ENCODE measurements at places on chromosomes 3 and 15.
A peak's percentile ranks its signal among the peaks of the same experiment; 100 is the strongest.

- DNase-seq = no peak
Observed at GRCh38 chr3:71244153-71244825, 339.2 kb downstream of the FOXP1 start.

DNA sequence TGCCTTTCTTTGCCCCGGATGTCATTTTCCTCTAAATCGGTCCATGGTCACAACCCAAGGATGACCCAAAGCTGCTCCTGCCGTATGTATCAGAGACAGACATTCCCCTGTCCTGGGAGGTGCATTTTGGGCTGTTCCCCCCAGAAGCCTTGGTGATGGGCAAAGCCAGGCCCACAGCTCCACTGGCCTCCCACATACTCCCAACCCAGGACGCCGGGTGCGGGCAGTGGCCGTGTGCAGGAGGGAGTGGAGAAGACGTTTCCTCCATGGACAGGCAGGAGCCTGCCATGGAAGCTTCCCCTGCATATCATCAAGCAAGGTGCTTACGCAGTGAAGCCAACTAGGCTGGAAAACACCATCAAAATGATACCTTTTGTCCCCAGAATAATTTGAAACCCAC lies 175.0 kb downstream of the ATP10A start:
- no peak for DNase-seq

DNA sequence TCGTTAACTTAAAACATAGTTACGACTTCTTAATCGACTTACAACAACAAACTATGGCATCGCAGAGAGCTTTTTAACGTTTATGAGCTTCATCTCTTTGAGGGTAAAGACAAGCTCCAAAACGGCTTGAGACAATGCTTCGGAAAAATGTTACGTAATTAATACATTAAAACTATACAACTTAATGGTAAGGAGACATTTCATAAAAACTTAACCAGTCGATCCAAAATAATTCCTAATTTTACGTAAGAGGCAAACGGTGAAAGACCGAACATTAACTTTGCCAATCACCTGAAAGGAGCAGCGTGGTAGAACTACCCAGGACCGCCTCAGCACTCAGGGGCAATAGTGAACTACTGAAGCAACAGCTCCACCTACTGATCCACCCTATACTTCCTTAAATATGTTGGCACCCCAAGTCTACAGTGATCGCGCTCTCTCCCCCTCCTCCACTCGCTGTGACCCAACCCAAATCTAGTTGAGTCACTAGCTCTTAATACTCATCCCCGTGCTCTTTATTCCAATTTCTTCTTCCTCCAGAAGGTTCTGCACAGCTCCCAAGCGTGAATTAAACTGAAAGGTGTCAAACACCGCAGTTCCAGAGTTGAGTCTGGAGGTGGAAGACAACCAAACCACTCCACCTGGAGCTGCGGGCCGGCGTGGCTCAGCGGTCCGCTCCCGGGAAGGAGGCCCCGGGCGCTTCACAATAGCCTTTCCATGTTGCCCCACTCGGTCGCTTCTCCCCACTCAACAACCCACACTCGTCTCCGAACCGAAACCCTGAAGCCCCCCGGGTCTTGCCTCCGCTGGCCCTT lies 901 bp downstream of the NAA50 start:
- peak; percentile 82 for DNase-seq

- DNase-seq = no peak
Observed at GRCh38 chr3:151935446-151935845, 62.0 kb downstream of the SUCNR1 start.

GRCh38 chr15:85906640-85907039 lies 111.9 kb upstream of the KLHL25 start:
- DNase-seq = no peak

GRCh38 chr3:102104033-102104432 lies 254.7 kb downstream of the NFKBIZ start:
- DNase-seq = no peak

DNA sequence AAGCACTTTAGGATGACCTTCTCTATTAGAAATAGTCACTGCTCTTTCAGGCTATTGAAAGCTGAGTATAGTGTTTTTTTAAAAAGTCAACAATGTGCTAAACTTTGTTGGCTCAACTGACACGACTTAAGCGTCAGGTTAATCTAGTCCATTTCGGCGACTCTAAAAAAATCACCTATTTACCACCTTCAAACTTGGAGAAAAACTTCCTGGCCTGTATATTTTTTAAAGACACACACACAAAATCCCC lies 517.8 kb downstream of the FOXP1 start:
- DNase-seq = no peak

DNA sequence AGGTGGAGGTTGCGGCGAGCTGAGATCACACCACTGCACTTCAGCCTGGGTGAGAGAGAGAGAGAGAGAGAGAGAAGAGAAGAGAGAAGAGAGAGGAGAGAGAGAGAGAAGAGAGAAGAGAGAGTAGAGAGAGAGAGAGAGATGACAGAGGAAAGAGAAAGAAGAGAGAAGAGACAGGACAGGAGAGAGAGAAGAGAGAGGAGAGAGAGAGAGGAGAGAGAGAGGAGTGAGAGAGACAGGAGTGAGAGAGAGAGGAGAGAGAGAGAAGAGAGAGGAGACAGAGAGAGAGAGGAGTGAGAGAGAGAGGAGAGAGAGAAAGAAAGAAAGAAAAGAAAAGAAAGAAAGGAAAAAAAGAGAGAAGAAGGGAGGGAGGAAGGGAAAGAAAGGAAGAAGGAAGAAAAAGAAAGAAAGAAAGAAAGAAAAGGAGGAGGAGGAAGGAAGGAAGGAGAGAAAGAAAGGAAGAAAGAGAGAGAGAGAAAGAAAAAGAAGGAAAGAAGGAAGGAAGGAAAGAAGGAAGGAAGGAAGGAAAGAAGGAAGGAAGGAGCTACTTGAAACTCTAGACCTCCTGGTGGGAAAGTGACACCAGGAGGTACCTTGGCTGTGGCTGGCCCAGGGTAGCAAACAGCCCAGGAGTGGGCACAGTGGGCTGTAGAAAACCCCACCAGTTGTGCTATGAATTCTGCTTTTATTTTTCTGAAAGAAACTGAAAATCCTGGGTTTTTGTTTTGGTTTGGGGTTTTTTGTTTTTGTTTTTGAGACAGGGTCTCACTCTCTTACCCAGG lies 88.0 kb downstream of the CCNL1 start:
- no peak for DNase-seq

DNA sequence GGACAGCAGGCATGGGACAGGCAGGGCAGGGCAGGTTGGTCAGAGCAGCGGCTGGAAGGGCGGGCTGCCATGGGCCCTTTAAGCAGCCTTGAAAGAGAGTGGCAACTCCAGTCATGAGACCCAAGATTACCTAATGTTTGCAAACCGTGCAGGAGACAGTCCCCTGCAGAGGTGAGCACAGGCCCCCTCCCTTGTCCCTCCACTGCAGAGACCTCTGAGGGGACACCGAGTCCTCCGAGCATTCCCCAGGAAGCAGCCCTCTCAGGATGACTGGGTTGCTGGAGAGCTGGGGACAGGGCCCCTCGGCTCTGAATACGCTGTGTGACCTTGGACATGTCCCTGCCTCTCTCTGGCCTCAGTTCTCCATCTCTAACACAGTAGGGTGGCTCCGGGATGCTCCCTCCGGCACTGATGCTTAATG lies 81.4 kb downstream of the IQSEC1 start:
- DNase-seq = no peak

GRCh38 chr3:84985795-84986194 lies 27.0 kb downstream of the CADM2 start:
- DNase-seq = no peak

- DNase-seq = no peak
Observed at GRCh38 chr3:16404349-16404895, 109.1 kb downstream of the RFTN1 start.

DNA sequence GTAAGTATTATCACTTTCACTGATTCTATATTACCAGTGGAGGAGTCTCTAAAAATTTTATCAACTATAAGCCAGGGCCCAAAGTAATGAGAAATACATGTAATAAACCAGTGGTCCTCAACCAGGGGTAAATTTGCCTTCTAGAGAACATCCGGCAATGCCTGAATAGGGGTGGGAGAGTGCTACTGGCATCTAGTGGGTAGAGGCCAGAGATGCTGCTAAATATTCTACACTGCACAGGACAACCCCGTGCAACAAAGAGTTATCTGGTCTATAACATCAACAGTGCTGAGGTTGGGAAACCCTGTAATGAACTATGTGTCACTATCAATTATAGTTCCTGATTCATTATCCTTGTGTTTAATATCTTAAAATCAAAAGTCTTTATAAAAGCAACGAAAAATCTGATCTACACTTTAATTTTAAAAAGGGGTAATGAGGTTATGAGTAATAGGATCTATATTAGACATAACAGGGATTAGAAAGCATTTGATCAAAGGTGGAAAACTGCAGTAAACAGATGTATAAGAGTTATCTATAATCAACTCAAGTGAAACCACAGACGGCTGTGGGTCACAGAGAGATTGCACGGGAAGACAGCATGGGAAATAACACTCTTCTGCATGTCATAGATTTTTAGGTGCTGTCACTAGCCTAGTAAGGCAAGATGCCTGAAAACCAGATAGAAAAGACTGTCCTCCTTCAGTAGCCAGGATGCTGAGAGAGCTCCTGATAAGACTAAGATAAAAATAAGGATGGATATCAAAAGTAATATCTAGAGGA lies 2.0 kb downstream of the LYSMD2 start:
- no peak for DNase-seq

GRCh38 chr15:90677807-90678790 lies 39.0 kb upstream of the BLM start:
- no peak for DNase-seq

- DNase-seq = no peak
Observed at GRCh38 chr3:99874237-99875002, 56.8 kb downstream of the CMSS1 start.

DNA sequence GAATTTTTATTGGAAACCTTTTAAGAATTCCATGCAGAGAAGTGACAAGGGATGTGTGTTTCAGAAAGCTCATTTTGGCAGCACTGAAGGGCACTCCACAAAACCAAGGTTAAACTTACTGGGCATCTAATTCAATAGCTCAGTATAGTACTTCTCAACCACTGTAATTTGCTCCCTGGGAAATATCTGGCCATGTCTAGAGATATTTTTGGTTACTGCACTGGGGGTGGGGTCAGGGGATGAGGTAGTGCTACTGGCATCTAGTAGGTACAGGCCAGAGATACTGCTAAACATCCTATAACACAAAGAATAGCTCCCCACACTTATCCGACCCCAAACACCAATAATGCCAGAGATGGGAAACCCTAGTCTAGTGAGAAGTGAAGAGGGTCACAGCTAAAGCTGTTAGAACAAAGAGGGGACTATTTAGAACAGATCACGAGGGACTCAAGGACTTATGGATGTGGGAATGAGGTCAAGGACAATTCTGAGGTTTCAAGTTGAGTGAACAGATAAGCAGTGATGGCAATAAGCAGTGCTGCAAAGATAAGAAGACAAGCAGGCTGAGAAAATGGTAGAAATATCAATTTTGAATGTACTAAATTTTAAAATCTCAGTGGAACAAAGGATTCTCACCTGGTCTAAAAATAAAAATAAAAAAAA lies 3.2 kb downstream of the MRPL46 start:
- DNase-seq = no peak

GRCh38 chr3:57688291-57688690 lies 4.6 kb downstream of the DENND6A start:
- no peak for DNase-seq

DNA sequence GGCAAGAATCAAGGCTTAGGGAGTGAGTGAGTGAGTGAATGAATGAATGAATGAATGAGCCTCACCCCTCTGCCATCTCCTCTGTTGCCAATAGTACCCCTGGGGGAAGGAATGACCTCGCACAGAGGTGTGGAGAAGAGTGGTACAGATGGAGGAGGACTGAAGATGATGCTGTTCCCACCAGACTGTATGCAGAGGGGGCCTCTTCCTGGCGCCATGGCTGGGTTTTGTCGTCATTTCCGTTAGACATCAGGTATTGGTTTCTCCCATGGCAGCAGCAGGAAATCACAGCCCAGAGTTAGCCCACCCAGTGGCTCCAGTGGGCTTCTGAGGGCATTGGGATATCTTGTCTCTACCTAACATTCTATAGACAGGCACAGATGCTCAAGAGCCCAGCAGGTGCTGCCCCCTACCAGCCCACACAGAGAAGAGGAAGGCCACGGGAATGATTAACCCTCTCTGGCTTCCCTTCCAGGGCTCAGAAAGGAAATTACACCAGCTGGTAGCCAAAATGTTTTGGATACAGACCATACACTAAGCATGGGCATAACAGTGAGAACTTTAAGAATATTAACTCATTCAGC lies 109.8 kb upstream of the SLC6A11 start:
- no peak for DNase-seq

- DNase-seq = no peak
Observed at GRCh38 chr3:194140520-194141414, 4.8 kb downstream of the HES1 start.

- DNase-seq = no peak
Observed at GRCh38 chr3:183699238-183699947, 1.8 kb downstream of the YEATS2 start.

- DNase-seq = no peak
Observed at GRCh38 chr3:193545304-193545703, 9.4 kb downstream of the ATP13A4 start.

Data from HS-5 (cell line).